Left hindlimb (tissue), 1 donor: ENCODE measurements at places on chromosomes 1 and 21.

- DNase-seq: no peak
Observed at GRCh38 chr1:109391626-109392025, 6.1 kb downstream of the SORT1 start.

DNA sequence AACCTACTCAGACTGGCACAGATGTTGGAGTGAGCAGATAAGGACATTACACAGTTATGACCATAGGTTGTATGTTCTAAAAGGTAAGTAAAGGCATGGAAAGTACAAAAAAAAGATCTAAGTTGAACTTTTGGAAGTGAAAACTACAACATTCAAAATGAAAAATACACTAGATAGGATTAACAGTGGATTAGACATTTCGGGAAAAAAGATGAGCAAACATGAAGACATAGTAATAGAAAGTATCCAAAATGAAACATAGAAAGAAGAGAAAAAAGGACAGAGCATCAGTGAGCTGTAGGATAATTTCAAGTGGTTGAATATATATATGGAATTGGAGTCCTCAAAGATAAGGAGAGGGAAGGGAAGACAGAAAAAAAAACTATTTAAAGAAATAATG, 34.0 kb upstream of the CR2 start:
- no peak for DNase-seq

DNA sequence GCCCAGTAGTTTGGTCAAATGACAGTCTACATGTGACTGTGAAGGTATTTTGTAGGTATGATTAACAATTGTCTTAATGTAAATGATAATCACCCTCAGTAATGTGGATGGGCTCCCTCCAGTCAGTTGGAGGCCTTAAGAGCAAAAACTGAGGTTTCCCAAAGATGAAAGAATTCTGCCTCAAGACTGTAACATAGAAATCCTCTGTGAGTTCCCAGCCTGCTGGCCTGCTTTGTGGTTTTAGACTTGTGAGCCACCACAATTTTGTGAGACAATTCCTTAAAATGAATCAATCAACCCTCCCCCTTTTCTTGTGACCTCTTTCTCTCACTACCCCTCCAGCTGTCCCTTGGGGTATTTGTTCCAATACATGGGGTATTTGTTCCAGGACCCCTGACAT, 226.4 kb upstream of the DPYD start:
- DNase-seq: no peak

GRCh38 chr1:153494976-153495535, 34.6 kb upstream of the S100A7 start:
- peak; percentile 73 for DNase-seq

DNA sequence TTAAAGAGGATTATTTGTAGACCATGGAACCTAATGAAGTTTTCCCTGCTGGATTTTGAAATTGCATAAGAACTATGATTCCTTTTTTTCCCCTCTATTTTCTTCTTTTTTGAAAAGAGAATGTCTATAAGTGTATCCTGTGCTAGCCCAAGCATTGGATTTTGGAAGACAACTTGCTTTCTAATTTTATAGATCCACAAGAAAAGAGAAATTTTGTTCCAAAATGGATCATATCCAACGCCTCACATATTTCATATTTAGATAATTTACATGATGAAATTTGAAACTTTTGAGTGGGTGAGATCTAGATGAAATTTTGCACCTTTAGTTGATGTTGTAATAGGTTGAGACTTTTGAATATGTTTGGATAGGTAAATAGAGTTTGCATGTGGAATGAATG, 978.7 kb downstream of the MRPL39 start:
- DNase-seq: no peak

DNA sequence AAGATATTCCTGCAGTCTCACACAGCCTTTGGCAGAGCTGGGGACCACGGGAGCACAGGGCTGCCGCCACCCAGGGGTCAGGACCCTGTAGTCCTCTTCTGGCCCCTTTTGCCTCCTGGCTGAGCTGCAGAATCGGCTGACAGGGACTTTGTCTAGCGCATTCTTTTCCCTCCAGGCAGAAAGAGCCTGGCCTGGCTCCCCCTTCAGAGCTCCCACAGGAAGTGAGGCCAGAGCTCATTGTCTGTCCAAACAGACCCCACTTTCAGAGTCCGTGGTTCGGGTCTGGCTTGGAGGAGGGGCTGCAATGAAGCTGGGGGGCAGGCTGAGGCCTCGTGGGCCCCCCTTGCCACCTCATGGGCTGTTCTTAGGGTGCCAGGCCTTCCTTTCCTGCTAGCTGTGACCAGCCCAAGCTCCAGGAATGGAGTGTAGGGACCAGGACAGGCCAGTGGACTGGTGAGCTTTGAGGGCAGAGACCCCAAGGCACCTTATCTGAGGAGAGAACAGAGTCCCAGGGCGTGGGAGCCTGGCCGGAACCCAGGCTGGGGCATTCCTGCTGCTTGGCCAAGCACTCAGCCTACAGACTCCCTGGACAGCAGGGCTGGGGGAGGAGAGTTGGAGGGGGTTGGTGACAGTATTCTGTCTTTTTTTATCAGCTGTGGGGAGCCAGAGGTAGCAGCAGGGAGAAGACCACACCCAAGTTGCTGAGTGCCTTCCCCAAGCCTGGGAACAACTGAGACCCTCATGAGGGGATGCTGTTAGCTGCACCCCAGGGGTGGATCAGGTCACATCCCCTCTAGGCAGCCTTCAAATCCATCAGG, 4.7 kb downstream of the CELSR2 start:
- peak; percentile 34 for DNase-seq

- peak; percentile 75 for DNase-seq
Observed at GRCh38 chr21:34343838-34344381, 19.9 kb upstream of the KCNE2 start.

DNA sequence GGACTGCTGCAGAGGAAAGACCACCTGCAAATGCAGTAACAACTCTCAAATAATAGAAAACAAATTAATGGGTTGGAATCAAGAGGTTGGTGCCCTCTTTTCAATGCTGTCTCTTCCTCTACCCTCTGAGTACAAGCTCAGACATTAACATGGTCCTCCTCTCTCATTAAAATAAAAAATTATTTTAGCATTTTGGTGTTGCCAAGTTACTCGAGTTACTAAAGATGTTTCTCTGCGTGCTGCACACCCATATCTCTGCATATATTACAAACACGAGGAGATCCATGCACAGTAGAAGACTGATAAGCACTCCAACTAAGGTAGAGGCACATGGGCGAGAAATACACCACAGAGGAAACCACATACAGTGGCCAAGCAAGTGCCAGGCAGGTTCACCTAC, 21.5 kb downstream of the SIPA1L2 start:
- DNase-seq: no peak

DNA sequence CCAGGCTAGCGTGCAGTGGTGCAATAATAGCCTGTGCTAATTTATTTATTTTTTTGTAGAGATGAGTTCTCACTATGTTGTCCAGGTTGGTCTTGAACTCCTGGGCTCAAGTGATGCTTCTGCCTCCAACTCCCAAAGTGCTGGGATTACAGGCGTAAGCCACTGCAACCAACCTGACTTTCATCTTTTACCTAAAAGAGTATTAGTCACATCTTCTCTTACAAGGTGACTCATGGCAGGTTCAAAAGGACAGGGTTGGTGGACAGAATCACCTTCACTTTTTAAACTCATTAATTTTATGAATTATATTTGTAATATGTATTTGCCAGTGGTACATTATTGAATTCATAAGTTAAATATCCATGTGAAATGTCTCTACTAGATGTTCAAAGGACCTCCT, 18.1 kb downstream of the JAM2 start:
- no peak for DNase-seq

DNA sequence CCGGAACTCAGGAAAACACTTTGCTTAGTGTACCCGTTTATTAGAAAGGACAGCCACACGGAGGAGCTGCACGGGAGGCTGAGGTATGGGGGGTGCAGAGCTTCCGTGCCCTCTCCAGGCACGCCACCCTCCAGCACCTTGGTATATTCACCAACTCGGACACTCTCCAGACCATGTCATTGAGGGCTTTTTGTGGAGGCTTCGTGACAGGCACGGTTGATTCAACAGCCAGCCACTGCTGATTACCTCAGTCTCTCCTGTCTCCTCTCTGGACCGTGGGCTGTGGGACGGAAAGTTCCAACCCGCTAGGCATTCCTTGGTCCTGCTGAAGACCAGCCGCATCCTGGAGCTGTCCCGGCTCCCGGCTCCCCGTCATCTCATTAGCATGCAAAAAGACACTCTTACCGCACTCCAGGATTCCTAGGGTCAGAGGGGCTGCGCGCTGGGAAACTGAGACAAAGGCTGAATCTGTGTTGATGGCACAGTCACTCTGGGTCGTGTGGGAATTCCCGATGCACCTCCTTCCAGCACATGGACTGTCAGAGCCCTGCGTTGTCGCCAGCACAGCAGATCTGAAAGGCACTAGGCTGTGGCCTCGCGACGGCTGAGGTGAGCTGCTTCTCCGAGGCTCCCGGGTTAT, 65.6 kb downstream of the PRKCZ start:
- DNase-seq: no peak

DNA sequence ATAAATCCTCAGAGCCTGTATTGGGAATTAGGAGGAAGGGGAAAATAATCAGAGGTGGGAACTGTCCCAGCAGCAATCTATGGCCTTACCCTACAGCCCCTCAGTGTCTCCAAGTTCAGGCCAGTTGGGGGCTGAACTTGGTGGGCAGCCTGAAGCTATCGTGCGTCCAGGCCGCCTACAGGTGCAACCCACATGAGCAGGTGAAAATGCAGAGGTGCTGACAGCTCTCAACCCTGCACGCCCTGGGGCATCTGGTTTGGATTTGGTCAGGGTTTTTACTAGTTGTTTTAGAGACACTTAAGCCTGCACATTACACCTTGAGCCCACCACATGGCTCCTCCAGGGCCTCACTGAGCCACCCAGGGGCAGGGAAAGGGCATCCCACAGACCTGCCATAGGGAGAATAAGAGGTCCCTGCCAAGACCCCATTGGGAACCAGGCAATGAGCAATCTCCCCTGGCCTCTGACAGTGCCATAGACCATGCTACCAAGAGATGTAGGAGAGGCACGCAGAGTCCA, 209.5 kb downstream of the FOXD2 start:
- no peak for DNase-seq

DNA sequence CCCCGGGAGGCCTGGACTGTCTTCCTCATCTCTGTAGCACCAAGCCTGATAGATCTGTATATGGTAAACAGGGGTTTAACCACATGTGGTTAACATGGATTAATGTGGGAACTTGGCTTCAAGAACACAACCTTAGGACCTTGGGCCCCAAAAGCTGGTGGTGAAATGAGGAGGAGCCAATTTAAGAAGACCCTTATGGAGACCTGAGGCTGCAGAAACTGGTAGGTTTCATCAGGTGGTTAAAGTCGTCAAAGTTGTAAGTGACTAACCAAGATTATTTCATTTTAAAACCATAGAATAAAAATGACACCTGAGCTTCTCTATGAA, 14.0 kb downstream of the THEMIS2 start:
- no peak for DNase-seq

GRCh38 chr21:16108561-16109075, 378.8 kb downstream of the USP25 start:
- no peak for DNase-seq

DNA sequence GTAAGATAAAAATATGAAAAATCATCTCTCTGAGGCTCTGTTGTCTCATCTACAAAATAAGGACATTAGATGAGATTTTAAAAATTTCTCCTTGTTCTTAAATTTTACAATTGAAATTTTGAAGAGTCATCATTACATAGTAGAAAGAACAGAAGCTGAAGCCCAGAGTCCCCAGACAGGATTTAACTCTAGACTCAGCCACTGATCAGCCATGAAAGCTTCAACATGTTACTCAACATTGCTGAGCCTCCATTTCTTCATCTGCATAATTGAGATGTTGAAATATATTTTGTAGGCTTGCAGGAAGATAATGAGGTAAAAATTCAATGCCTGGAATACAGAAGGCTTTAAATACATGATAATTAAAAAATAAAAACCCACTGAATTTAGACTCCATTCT, 633.3 kb downstream of the LMO4 start:
- DNase-seq: no peak

DNA sequence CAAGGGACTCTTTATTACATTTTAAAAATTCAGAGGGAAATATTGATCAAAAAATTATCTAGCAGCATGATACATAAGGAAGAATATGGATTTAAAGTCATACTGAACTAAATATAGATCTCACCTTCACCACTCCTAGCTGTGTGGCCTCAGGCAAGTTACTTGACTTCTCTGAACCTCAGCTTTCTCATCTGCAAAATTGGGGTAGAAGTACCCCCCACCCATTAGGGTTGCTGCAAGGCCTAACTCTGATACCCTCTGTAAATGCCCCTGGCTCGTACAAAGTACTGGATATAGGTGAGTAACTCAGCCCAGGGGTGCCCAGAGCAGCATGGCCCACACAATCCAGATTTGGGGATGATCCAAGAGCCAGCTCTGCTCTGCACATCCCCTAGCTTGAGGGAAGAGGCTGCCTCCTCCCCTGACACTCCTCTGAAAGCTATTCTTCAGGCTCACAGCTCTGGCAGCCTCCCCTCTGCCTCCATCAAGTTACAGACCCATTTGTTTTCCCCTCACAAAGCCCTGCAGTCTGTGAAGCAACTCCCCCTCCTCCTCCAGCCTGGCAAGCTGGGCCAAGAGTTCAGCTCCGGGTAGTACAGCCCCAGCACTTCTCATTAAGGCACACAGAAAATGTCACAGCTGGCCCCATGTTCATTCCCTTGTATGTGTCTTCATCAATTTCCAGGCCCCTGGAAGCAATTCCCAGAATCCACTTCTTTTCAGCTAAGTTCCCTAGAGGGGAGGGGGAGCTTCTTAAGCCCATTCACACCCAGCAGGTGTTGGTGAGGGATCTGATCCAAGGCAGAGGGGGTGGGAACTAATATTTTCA, 143.7 kb downstream of the PLPP3 start:
- peak; percentile 47 for DNase-seq

DNA sequence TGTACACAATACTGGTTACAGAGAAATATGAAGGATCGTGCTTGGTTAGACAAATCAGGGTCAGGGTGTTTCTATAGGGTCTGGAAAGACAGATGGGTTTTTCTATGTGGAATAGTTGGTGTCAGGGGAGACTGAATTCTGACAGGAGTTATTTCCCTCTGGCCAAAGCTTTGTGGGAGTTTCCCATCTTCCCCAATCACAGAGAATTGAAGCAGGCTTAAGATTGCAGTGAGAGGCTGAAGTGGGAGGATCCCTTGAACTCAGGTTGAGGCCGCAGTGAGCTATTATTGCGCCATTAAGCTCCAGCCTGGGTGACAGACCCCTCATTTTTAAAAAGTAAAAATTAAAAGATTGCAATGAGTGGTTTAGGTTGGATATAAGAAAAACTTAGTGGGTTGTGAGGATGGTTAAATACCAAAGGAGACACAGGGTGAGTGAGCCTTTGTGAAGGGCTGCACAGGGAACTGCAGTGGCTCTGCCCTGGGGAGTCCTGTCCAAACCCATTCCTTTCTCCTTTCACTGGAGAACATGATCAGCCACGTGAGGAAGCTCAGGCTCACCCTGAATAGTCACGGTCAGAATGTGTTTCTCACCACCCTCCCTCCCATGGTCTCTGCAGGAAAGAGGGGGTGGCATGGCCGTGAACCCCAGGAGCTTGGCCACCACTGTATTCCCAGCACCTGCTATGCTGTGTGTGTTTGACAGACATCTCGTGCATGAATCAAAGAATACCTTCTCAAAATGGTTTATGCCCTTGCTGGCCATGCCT, 101.2 kb downstream of the INTS7 start:
- no peak for DNase-seq
